Erythroblast (primary cell): ENCODE measurements at places on chromosomes 5 and 9.

DNA sequence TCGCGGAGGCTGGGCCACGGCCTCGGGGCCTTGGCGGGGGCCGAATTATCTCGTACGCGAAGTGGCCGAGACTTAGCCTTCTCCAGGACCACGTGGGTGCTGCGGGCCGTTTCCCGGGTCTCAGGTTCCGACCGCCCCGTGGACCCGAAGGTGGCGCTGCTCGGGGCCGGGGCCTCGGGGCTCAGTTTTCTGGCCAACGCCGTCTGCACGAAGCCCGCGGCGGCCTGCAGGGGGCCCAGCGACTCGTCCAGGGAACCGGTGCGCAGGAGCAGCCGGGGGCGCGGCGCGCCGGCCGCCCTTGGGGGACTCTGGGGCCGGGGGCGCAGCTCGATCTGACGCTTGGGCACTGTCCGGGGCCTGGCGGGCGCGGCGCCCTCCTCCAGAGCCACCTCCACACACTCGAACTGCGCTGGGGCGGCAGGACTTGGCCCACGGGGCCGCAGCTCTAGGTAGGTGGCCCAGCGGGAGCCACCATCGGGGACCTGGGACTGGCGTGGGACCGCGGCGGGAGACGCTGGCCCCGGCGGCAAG is 716 bp downstream of the PROB1 start:
- DNase-seq, result peak; percentile 12

- DNase-seq, result no peak
Measured at GRCh38 chr9:135088348-135088978, 995 bp downstream of the OLFM1 start.

GRCh38 chr5:54580997-54581811 is 63.6 kb downstream of the SNX18 start:
- DNase-seq, result peak; percentile 20

DNA sequence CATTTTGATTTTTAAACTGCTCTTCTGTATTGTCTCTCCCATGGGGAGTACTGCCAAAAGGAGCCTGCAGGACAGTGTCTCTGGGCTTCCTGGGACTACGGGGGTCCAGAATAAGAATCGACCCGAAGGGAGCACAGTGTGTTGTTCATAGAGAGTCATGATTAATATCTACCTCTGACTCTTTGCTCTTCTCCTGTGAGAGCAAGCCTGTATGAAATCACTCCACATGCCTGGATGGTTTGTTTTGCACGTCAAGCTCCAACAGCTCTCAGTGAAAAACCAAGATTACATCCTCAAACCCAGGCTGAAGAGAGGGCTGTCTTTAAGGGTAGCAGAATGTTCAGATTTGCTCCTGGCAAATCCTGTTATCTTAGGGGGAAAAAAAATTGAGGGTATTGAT is 1860.0 kb upstream of the WWC1 start:
- DNase-seq, result no peak

GRCh38 chr5:14870337-14871213 is 1.0 kb downstream of the ANKH start:
- DNase-seq, result peak; percentile 62

DNA sequence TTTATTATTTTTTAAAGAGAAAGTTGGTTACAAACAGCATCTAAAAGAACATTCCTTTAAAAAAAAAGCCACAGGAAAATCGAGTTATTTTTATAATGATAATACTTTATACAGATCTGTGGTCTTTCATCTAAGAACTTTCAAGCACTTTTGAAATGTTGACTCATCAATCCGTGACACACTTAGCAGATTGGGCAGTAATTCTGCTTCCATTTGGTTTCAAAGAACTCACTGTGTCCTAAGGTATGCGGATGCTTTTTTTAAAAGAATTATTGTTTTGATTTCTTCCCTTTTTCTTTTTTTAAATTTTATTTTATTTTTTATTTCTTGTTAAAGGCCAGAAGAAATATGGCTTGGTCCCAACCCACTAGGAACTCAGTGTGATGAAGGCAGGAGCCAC is 147.8 kb downstream of the AOPEP start:
- DNase-seq, result no peak

- DNase-seq, result no peak
Measured at GRCh38 chr9:84062538-84062937, 81.9 kb downstream of the RMI1 start.

GRCh38 chr5:132237141-132237540 is 9.5 kb upstream of the P4HA2 start:
- DNase-seq, result no peak

- no peak for DNase-seq
Measured at GRCh38 chr9:120465685-120466407, 114.1 kb downstream of the CDK5RAP2 start.

GRCh38 chr5:131630963-131631350 is 4.1 kb downstream of the RAPGEF6 start:
- DNase-seq, result peak; percentile 44

GRCh38 chr9:110650991-110651411 is 17.6 kb upstream of the MUSK start:
- DNase-seq, result no peak

DNA sequence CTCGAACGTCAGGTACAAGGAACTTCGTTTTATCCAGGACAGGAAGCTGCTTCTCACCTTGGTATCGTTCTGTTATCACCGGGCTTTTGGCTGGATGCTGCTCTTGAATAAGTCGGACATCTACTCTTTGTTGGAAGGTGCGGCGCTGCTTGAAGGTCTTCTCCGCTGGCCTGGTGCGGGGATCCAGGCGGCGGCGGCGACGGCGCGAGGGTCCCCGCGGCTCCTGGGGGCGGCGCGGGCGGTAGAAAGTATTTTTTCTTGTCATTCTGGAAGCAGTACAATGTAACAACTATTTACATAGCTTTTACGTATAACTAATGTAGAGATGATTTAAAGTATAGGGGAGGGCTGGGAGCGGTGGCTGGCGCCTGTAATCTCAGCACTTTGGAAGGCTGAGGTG is 52.3 kb downstream of the ACER2 start:
- DNase-seq, result no peak

DNA sequence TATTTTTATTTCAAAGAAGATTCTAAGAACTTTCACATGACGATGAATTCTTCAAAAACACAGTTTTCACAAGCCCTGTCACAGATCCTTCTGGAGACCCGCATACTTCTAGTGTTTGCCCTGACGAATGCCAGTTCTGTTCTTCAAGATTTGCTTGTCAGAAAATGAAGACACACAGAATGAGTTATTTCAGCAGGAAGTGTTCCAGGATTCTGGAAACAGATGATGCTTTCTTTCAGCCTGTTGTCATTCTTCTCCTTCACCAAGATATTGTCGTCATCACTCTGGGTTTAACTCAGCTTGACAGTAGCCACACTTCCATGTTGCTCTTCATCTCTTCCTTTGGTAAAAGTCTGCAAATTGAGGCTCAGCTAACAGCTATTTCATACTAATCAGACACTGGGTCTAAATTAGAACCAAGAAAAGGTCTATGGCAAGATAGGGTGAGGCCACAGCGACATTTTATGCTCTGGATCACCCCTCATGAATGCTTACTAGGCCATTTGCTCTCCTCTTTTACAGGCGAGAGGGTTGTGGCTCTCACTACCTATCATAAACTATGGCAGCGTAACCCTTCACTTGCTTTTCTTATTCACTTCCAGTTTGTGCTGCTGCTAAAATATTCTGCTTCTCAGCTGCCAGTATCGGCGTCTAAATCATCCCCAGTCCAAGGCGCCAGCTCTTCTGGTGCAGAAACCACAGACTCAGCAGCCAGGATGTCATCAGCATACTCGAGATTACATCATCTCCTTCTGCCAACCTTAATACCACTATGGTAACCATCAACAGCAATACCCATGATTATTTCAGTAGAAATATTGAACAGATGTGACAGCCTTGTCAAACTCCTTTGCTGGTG is 159.6 kb upstream of the TBCA start:
- DNase-seq, result peak; percentile 34

DNA sequence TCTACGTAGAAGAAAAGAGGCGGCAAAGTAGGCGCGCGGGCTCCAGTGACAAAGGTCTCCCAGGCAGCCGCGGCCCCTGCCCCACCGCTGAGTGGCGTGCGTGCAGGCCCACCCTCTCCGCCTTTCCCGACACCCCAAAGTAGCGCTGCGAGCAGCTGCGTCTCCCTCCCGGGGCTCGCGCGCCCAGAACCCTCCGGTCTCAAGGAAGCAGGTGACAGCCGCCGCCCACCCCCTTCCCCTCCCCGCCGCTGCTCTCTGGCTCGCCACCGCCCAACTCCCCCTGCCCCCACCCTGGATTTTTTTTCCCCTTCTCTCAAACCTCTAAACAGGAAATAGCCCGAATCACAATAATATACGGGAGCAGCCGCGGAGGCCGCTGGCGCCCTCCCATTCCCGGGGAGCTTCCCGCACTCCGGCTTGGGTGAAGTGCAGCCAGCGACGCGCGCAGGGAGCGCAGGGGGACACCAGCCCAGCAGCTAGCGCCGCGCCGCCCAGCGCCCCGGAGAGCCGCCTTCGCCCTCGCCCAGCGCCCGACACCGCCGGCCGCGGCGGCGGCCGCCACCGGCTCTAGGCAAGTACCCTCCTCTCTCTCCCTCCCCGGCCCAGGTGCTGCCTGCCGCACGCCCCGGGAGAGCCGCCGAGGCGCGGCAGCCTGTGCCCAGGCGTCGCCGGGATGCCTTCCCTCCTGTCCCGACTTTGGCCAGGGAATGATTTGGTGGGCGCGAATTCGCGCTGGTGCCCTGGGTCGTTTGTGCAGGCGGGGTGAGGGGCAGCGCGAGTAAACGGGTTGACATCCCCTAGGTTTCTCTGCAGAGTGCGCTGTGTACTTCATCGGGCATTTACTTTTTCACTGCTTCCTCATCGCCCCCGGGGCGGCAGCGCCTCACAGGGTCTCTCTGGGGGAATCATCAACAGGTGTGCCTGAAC is 52.7 kb upstream of the TJP2 start:
- peak; percentile 65 for DNase-seq

DNA sequence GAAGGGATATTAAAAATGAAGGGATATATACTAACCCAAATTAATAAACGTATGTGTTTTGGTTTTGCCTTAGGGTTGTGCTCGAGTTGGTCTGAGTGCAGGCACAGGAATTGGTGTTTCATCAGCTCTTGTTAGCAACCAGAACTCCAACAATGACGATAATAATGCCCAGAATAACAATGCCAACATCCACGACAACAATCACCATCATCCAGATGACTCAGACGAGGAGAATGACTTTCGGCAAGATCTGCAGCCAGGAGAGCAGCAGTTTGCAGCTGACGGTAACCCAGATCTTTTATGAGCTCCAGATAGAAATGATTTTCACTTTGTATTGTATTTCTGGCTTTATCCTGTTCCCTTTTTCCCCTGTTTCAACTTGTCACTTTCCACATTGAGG is 33.2 kb downstream of the FBXO38 start:
- DNase-seq, result no peak

- DNase-seq, result no peak
Measured at GRCh38 chr5:68547622-68548021, 332.1 kb downstream of the PIK3R1 start.

GRCh38 chr9:117744369-117744768 is 40.2 kb downstream of the TLR4 start:
- no peak for DNase-seq

GRCh38 chr9:134858051-134858841 is 22.4 kb upstream of the FCN2 start:
- DNase-seq, result no peak

- DNase-seq, result no peak
Measured at GRCh38 chr5:134099288-134099872, 15.1 kb upstream of the TCF7 start.

DNA sequence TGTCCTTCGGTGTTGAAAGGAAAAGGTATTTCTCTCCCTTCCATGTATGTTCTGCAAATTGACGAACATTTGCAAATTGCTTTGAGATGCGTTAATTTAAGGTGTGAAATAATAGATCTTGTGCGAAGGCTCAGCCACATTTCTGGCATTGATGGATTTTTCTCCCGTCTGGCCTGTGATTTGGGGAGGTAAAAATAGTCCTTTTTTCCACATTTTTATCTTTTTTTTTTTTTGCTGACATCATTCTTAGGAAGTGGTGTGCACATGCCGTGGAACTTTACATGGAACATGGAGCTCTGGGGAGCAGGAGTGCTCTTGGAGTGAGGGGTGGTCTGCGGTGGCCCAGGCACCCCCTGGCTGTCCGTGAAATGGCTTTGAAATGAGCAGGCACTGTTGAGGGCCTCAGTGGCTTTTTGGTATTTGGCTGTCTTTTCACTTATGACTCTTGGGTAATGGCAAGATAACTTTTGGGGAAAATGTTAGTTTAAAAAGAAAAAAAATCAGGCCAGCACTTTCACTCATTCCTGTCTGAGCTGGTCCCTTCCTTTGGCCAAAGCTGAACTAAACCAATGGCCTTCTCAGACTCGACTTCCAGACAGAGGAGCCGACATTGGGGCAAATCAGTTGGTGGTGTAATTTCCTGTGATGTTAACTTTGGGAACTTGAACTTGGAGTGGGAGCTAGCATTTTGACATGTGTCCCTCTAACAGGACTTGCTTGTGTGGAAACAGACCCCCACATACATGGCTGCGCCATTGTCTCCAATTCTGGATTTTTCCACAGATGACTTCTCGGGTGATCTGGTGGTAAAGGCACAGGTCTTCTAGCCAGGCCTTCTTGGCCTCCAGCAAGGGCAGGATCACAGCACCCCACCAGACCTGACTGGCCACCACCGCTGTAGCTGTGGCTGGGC is 4.2 kb downstream of the NEK6 start:
- no peak for DNase-seq
